ENCODE measurements at places on chromosomes 12 and 14. TPM values are rescaled to one million over a fixed set of nuclear protein-coding genes. Genes with fewer than 3 reads are reported as not detected.

DNA sequence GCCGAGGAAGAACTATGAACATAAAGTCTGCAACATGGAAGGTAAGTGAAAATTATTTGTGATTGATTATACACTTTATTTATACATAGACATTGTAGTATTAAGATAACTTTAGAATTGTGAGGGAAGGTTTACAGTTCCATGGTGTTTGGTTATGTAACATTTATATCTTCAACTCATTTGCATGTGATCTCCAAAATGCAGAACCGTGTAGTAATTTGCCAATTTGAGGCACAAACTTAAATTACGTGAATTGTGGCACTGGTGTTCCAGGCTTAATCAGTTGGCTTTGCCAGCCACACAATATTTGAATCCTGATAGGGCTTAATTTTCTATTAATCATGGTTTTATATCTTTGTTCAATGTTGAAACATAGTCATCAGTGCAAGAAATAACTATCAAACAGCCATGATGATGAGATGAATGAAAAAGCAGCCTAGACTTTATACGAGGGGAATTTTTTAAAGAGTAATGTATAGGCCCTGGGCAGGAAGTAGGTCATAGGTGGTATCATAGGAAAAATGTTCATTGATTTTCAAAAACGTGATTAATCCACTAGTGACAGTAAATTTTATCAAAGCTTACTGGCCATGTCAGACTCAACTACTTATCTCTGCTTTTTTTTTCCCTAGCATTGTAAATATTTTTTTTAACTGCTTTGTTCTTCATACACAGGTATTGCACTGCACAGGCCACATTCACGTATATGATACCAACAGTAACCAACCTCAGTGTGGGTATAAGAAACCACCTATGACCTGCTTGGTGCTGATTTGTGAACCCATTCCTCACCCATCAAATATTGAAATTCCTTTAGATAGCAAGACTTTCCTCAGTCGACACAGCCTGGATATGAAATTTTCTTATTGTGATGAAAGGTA lies 31.7 kb downstream of the HIF1A start:
- DNase-seq: no peak

Gene PLEKHG7
- 0.16 TPM for total RNA-seq

GRCh38 chr14:68798621-68799020 lies 5.8 kb upstream of the ZFP36L1 start:
- DNase-seq: no peak

- DNase-seq: no peak
These were observed 21.3 kb downstream of the DCAF4 start for GRCh38 chr14:72947366-72948160.

Gene RNASE8
- not detected for total RNA-seq

DNA sequence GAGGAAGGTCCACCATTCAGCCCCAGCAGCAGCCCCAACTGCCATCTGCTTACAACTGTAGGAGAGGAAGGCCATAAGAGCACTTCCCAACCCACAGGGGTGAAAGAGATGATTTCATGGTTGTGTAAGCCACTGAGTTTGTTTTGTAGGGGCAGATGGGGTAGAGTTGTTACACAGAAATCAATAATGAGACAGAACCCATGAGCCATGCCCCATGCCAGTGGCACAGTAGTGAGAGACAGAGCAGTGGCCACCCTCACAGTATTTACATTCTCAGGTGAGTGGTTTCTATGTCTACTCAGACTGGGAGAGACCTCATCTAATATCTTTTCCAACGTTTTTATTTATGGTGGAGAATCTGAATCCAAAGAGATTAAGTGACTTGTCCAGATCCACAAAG lies 68.6 kb downstream of the NUAK1 start:
- no peak for DNase-seq

Gene PRICKLE1
- 25.9 TPM for total RNA-seq

- DNase-seq: no peak
These were observed 24.2 kb downstream of the SMUG1 start for GRCh38 chr12:54164387-54165145.

- DNase-seq: no peak
These were observed 19.0 kb downstream of the GCN1 start for GRCh38 chr12:120175537-120175936.

DNA sequence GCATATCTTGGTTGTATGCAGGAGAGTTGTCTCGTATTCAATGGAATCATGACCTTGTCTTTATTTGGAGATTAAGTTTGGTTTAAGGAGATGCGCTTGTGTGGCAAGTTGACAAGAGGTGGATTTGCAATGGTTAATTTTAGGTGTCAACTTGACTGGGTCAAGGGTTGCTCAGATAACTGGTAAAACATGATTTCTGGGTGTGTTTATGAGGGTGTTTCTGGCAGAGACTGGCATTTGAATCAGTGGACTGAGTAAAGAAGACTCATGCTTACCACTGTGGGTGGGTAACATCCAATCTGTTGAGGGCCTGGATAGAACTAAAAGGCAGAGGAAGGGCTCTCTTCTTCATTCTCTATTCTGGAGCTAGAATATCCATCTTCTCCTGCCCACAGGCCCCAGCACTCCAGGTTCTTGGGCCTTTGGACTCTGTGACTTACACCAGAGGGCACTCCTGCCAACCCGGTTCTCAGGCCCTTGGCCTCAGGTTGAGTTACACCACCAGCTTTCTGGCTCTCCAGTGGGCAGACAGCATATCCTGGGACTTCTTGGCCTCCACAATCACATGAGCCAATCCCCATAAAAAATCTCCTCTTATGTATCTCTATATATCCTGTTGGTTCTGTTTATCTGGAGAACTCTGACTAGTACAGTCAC lies 141.5 kb upstream of the ARID2 start:
- DNase-seq: no peak

Gene FAR2
- total RNA-seq: 5.2 TPM

Measured in hepatocyte (in vitro differentiated cells).